ENCODE measurements at places on chromosomes 1 and 21.

- no peak for DNase-seq
These were observed 2.4 kb upstream of the B4GALT3 start for GRCh38 chr1:161179698-161180097.

DNA sequence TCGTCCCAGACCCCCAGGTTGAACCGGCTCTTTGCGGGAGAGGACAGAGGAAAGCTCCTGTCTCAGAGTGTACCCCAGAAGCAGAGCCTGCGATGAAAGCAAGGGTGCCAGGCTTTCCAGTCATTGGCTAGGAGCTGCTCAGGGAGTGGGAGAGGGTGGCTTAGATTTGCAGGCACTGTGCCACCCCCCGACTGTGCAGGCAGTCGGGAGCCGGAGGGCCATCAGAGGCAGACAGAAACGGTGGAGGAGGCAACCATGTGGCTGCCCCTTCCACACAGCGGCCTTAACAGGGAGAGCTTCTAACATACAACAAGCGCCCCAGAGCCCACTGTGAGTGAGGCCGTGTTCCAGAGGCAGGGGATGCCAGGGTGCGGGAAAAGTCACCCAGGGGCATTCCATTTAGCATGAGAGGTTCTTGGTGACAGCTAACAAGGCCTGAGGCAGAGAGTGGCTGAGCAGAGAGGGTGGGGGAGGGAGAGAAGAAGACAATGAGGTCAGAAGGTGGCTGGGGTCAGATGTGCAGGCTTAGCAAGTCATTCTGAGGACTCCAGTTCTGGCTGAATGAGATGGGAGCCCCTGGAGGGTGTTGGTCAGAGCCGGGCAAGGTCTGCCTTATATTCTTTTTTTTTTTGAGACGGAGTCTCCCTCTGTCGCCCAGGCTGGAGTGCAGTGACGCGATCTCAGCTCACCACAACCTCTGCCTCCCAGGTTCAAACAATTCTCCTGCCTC lies 9.5 kb upstream of the C1orf167 start:
- no peak for DNase-seq

DNA sequence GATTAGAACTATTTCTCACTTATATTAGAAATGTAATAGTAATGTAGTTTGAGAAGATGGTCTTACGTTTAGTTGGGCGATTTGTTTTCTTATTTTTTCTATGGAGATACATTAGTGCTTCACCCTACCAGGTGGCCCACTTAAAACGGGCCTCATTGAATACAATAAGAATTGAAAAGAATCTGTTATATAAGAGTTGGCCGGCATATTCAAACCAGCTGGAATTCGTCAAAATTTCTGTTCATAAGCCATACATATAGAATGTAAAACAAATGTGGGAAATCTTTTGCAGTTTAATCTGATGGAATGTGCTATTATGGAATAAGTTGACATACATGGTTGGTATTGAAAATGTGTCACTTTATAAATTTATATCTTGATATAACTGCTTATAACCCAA lies 96.4 kb upstream of the C1orf105 start:
- no peak for DNase-seq

GRCh38 chr1:119953266-119953998 lies 57.1 kb upstream of the ADAM30 start:
- DNase-seq, result no peak

DNA sequence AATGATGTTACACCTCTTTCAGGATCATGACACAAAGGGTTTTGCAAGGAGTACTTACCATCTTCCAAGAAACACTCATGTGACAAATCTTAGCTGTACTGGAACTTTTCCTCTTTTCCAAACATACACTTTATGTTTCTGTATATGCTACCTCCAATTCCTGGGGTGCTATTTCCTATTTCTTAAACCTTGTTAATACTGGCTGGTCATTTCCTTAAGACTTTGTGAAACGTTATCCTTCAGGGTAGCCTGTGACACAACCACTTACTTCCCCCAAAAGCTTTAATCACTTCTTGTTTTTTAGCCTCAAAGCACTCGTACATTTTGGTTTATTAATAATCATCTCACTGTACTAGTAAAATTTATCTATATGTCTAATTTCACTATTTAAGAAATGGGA lies 39.4 kb downstream of the OR10Z1 start:
- no peak for DNase-seq

DNA sequence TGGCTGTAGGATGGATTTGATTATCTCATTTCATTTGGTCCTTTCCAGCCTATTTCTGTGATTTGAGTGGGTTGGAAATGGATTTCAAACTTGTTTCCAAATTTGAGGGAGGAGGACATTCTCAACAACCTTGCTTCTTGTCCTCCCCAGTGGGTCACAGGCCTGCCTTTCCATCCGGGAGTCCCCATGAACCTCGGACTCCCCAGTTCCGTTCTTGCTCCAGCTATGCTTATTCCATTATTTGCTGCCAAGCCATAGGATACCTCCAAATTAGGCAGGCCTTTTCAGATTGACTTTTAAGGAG lies 97.8 kb downstream of the DUSP10 start:
- no peak for DNase-seq

- DNase-seq, result no peak
These were observed 40.4 kb downstream of the SKI start for GRCh38 chr1:2268285-2269056.

- DNase-seq, result peak; percentile 41
These were observed 14.0 kb downstream of the GTF2B start for GRCh38 chr1:88877382-88877825.

GRCh38 chr21:44919111-44919912 lies 1.4 kb downstream of the ITGB2 start:
- DNase-seq, result no peak

GRCh38 chr1:92538413-92539061 lies 51.8 kb upstream of the GFI1 start:
- DNase-seq, result no peak

DNA sequence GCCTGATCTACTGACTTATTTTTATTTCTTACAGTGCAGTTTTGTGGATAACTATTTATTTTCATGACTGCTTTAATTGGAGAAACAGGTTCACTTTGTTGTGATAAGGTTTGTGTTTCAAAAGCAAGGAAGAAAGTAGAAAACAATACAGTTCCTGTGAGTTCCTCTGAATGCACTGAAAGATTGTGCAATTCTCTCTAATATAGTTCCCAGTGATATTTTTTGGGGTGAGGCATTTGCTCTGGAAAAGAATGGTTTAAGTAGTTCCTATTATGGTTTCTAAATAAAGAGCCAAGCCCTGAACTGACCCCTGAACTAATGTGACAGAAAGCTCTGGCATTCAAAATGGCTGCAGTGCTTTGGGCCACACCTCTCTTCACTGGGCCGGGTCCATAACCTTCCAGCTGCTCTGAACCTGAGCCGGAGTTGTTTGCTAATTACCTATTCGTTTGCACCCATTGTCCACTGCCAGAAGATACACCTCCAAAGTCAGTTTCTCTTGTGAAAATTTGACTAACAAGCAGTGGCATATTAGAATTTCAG lies 56.6 kb upstream of the VTCN1 start:
- no peak for DNase-seq

- DNase-seq, result no peak
These were observed 60.5 kb upstream of the HP1BP3 start for GRCh38 chr1:20847611-20848080.
